ENCODE measurements at places on chromosomes 6 and 20.

DNA sequence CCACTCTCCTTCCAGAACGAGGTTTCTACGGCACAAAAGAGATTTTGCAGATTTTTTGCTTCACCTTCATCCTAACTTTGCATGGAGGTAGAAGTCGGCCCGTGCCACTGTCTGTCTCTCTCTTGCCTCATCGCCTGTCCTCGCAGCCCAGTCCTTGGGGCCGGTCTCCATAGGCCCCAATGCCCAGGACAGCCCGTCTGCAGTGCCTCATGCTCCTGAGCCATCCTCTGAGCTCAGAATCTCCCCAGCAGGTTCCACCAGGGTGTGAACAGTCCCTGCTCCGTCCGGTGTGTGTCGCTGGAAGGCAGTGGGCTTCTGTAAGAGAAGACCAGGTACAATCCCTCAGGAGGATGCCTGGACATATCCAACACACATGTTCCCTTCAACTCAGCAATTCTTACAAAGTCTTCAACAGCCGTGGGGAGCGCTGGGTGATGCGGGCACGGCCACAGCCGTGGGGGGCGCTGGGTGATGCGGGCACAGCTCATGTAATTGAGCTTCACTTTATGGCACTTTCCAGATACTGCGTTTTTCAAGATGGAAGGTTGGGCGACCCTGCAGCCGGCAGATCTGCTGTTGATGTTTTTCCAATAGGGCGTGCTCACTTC is 231.9 kb downstream of the DLL1 start:
- DNase-seq: no peak

GRCh38 chr6:128111096-128111495 is 210.2 kb upstream of the THEMIS start:
- no peak for DNase-seq

DNA sequence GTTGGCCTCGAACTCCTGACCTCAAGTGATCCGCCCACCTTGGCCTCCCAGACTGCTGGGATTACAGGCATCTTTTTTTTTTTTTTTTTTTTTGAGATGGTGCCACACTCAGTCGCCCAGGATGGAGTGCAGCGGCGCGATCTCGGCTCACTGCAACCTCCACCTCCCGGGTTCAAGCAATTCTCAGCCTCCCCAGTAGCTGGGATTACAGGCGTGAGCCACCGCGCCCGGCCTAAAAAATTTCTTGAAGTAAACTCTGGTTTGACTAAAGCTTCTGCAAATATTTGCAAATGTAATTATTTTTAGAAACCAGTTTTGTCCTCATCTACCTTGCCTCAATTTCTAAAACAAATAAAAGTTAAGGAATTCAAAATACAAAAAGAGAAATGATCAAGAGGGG is 1.2 kb downstream of the IBTK start:
- no peak for DNase-seq

- no peak for DNase-seq
These were observed 115.3 kb downstream of the CD83 start for GRCh38 chr6:14232889-14233288.

GRCh38 chr20:9179867-9180266 is 111.0 kb downstream of the PLCB4 start:
- DNase-seq: no peak

DNA sequence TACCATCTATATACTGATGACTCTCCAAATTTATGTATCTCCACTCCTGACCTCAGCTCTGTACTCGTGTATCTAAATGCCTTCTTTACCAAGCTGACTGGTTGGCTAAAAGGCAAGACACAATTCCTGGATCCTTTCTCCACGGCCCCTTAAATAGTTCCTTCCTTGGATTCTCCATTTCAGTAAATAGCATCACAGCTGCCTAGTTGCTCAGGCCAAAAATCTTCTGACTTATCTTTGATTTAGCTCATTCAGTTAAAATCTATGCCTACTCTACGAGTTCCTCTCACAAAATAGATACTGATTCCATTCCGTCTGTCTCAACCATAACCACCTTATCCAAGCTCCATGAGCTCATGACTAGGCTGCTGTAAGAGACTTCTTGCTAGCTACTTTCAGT is 49.5 kb upstream of the LY86 start:
- no peak for DNase-seq

DNA sequence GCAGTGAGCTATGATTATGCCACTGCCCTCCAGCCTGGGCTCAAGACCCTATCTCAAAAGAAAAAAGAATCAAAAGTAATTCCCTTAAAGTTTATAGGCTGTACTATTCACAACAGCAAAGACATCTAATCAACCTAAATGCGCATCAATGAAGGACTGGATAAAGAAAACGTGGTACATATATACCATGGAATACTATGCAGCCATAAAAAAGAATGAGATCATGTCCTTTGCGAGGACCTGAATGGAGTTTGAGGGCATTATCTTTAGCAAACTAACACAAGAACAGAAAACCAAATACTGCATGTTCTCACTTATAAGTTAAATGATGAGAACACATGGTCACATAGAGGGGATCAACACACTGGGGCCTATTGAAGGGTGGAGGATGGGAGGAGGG is 16.7 kb downstream of the ZNFX1 start:
- no peak for DNase-seq

- peak; percentile 74 for DNase-seq
These were observed 23.2 kb upstream of the ROS1 start for GRCh38 chr6:117448732-117449485.

GRCh38 chr20:46774943-46775560 is 65.6 kb downstream of the SLC2A10 start:
- no peak for DNase-seq

All from kidney epithelial cell (primary cell).